ENCODE measurements at places on chromosomes 3 and 15.
A peak's percentile ranks its signal among the peaks of the same experiment; 100 is the strongest.

DNA sequence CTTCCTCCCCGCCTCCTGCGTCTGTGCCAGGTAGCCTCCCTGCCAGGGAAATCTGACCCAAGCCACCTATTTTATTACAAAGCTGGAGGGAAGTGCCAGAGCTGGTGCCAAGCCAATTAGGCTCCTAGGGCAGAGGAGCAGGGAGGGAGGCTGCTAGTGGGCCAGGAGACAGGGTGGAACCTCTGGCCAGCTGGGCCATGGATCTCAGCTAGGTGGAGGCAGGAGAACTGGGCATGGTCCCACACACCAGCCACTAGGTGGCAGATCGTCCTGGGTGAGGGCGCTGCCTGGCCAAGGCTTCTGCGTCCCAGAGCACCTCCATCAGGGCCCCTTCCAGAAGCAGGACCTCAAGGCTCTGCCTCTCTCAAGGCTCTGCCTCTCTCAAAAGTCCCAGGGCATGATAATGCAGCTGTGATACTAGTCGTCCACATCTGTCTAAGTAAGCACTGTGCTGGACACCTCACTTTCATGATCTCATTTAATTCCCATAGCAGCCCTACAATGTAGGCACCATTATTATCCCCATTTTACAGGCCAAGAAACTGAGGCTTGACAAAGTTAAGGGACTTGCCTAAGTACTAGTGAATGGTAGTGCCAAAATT lies 4.5 kb upstream of the RFT1 start:
- peak; percentile 81 for DNase-seq

DNA sequence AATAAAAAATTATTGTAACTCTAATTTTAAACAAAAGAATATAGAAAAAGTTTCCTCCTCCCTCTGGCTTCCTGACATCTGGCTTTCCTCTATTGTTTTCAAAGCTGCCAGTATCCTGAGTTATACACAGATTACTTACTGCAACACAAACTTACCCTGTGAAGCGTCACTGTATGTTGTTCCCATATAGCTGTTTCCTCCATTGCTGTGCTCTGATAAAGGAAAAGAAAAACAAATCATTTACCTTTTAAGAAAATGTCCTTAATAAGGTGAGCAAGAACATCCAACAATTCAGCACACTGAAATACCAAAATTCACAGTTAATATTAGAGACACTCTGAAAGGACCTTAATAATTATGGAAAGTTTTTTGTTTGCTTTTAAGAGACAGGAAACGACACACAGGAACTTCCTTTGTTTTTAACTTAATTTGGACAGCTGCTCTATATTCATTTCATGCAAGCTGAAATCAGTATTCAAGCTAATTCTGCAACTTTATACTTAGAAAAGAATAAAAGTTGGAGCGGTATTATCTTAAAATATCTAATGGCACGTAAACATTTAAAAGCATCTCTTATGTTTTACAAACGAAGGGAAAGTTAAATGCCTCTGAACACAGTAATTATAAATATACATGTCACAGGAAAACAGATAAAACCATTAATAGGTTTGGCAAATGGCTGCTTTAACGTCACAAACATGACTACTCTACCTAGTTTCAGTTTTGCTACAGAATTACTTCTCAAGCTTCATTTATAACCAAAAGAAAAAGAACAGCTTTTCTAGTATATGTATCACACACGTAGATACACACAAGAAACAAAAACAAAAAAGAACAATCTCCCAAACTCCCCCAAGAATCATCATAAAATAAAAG lies 21.5 kb downstream of the TJP1 start:
- no peak for DNase-seq

DNA sequence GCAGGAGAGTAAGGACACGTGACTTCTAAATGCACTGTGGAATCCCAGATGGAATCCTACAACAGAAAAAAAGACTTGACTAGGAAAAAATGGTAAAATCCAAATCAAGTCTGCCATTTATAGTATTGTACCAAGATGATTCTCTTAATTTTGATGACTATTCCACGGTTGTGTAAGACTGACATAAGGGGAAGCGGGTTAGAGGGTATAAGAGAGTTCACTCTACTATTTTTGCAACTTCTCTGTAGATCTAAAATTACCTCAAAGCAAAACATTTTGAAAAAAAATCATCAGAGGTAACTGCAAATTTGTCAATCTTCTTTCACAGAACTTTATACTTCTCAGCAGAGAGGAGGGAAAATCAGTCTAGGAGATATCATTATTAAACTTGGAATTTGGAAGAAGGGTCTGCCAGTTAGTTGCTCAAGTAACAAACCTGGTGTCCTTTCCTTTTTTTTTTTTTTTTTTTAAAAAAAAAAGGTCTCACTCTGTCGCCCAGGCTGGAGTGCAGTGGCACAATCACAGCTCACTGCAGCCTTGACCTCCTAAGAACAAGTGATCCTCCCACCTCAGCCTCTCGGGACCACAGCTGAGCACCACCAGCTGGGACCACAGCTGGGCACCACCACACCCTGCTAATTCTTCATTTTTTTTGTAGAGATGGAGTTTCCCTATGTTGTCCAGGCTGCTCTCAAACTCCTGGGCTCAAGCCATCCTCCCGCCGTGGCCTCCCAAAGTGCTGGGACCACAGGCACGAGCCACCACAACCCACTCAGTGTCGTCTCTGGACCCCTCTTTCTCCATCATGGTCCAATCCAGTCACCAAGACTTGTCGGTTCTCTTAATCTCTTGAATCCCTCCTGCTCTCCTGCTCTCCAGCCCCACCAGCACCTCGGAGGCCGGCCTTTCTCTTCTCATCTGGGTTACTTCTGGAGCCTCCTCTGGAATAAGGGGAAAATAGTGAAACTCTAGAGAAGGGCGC lies 14.9 kb upstream of the HES1 start:
- DNase-seq: no peak

GRCh38 chr15:98854496-98854895 lies 153.1 kb downstream of the PGPEP1L start:
- no peak for DNase-seq

GRCh38 chr3:2856138-2857133 lies 253.7 kb downstream of the IL5RA start:
- no peak for DNase-seq

DNA sequence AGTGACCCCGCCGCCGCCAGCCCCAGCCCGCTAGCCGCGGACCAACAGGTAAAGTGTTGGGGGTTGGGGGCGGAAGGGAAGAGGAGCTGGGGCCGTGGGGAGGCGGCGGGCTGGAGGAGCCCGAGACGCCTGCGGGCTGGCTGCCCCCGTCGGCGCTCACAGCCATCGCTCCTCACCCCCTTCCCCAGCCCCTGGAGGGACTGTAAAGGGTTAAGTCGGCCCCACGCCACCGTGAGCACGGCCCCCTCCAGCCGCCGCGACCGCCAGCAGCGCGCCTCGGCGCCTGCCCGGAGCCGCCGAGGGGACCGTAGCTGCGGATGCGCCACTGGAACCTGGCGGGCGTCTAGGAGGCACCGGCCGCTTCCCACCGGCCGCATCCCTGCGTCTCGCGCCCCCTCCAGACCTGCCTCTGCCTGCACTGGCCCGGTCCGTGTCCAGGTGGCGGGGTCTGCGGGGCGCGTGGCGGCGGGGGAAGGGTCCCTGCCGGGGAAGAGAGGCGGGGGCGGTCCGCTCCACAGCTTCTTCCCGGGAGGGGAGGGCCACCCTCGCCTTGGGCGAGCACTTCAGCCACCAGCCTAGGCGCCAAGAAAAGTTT lies 522 bp downstream of the MED12L start:
- no peak for DNase-seq

GRCh38 chr3:133181392-133182150 lies 143.4 kb downstream of the TMEM108 start:
- no peak for DNase-seq

DNA sequence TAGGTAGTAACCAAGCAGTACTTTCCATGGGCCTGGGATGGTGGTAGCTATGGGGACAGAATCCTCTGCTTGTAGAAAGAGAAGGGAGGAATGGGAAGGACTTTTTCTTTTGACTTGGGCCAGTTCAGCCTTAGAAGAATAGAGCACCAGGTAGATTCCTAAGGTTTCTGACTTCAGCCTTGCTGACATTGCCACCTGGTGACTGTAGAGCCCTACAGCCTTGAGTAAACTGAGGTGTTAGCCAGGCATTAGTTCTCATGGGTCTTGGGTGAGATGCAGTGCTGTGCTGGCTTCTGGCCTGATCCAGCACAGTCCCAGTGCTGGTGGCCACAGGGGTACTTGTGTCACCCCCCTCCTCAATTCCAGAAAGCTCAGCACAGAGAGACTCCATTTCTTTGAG lies 171.1 kb downstream of the ZBBX start:
- no peak for DNase-seq

DNA sequence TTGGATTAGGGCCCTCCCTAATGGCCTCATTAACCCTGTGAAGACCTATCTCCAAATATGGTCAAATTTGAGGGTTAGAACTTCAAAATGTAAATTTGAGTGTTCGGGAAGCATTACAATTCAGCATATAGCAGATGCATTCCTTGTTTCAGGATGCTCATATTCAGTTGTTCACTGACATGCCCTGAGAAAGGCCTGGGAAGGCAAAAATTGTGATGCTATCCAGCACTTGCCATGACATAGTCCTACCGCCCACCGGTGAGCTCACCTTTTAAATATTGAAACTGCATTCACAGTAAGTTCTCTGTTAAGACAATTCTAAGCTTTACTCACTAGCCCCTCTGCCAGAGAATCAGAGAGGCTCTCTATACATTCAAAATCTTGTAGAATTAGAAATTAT lies 300.3 kb upstream of the CCDC54 start:
- no peak for DNase-seq

GRCh38 chr3:10625323-10625722 lies 119.9 kb upstream of the ATP2B2 start:
- DNase-seq: no peak

GRCh38 chr15:57892181-57892580 lies 173.3 kb downstream of the ALDH1A2 start:
- no peak for DNase-seq

DNA sequence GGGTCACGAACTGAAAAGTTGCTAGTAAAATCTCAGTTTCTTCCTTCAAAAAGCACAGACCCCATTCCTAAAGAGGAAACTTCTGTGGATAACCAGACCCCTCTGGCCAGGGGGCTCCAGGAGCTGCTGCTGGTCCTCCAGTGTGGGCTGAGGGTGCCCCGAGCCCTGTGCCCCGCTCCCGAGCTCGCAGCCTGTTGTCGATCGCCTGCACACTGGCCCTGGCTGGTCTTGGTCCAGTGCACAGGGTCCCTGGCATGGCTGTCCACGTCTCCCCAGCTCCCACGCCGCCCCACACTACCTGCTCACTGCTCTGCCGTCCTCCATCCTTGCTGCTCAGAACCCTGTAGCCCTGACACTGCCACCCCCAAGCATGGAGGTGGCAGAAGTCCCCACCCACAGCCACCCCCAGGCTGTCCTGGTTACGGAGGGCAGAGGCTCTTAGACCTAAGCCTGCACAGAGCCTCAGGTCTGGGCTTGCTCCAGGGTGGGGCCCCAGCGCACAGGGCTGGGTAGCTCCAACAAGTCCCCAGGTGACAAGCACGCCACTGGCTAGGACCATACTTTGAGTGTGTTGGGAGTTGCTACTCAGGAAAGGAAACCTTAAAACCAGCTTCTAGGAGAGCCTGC lies 87.0 kb downstream of the PLXNA1 start:
- no peak for DNase-seq

DNA sequence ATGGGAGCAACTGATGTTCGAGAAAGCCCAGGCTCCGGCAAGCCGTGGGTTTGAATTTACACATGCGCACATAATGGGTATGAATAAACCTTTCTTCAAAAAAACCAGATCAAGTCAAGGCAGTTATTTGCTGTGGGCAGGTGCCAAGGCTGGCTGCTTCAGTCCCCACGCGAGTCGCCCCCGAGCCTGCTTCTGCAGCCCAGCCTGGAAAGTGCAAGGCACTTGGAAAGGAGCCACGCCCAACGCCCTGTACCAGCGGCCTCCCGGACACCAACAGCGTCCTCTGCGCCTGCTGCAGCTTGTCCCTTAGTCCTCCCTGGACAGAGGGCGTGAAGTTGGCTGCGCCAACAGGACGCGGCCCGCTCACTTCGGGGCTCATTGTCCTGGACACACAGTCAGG lies 68.9 kb downstream of the KLF15 start:
- DNase-seq: no peak

- no peak for DNase-seq
These were observed 91.5 kb downstream of the DLG1 start for GRCh38 chr3:197206913-197207312.

GRCh38 chr3:120033596-120033995 lies 60.7 kb downstream of the GSK3B start:
- DNase-seq: no peak

- DNase-seq: no peak
These were observed 3.0 kb downstream of the ZNF770 start for GRCh38 chr15:34984889-34985630.

- no peak for DNase-seq
These were observed 129.2 kb downstream of the FAM43A start for GRCh38 chr3:194814878-194815357.

GRCh38 chr15:78407608-78408354 lies 30.2 kb upstream of the IREB2 start:
- no peak for DNase-seq

- DNase-seq: no peak
These were observed 28.5 kb downstream of the ACAD9 start for GRCh38 chr3:128907706-128908445.

DNA sequence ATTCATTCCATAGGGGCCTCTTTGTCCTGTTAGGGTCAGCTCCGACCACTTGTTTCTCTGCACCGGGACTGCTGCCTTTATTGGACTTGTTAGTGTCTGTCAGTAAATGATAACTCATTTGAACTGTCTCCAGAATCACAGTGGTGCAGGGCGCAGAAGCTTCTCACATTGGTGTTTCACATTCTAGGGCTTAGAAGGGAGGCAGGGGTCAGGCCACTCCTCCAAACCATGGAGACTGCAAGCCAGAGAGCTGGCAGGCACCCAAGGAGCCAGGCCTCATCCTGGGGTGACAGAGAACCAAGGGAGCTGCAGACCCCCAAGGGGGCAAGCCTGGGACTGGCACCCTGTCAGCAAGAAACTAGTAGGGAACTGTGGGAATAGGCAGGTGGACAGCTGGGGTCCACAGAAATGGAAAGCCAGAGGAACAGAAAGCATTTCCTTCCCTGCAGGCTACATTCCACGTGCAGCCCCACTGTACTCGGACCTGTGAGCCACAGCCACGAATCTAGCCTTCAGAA lies 49.1 kb downstream of the CCNL1 start:
- peak; percentile 46 for DNase-seq

DNA sequence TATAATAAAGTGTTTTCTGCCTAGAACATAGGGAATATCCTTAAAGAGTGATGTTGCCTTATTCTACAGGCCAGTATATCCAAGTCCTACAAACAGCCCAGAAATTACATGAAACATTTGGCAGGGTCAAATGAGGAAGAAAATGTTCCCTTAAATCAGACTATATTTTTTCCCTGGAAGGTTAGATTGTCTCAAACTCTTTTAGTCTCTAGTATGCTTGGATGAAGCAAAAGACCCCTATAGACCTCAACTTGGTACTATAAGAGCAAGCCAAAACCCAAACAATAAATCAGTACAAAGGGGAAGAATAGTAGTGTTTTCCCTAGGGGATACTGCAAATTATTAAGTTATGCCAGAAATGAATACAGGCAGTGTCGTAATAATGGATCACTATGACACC lies 310.2 kb downstream of the SLC9A9 start:
- no peak for DNase-seq

DNA sequence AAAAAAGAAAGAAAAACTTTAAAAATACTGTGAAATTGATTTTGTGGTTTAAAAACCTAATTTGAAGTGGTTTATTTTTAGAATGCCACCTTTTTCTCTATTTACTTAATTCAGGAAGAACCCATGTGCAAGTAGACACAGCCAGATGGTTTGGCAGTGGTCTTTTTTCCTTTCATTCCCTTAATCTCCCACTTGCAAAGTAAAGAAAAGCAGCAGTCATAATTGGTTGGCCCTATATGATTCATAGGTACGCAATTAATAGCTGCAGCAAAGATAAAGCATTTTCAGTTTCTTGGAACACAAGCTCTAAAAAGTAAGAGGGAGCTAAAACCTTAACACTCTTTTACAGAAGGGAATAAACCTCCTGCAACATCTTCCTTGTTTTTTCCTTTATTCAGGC lies 115.3 kb downstream of the MECOM start:
- DNase-seq: no peak

All from RPMI8226 (cell line).